Panc1 (cell line): ENCODE measurements at places on chromosomes 12 and 14.

DNA sequence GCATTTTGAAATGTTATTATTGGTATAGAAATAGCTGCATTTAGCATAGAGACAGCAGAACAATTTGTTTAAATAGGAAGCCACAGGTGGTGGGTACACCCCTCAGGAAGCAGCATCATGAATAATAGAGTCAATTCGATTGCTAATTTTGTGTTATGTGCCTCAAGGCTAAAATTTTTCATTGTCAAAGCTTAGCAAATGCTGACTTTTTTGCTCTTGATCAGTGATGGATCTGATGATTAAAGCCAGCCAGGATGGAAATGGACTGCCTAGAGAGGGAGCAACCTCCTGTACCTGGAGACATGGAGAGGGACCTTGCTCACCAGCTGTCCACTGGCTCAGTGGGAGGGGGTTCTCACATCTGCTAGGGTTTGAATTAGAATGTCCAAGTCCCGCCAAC lies 4.5 kb upstream of the KRT8 start:
- no peak for DNase-seq

DNA sequence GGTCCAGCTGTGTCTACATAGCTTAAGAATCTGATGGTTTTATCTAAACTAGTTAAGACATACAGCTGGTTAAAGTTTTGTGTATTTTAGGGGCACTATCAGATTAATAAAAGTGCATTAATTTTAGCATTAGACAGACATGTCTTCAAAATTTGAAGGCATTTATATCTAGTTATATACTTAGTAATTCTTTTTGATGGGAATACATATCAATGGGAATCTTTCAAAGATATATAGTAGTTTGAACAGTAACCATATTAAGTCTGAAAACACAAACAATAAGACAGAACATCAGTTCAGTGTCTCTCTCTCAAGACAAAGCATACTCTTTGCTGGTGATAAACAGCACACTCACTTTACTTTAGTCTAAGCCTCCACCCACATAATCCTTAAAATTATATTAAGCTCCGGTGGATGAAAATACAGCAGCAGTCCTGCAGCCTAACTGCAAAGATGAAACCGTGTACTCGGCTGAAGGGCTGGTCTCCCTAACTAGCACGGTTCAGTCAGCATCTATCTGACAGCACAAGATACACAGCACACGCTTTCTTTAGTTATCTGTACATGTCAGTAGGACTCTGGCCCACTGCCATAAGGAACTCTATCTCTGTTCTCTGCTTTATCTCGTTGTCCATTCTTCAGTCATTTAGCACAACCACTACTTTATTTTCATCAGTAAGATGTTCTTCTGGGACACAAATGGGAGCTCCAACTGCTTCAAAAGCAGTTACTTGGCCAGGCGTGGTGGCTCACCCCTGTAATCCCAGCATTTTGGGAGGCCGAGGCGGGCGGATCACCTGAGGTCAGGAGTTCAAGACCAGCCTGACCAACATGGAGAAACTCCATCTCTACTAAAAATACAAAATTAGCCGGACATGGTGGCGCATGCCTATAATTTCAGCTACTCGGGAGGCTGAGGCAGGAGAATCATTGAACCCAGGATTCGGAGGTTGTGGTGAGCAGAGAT lies 80.5 kb downstream of the MED13L start:
- DNase-seq: no peak

DNA sequence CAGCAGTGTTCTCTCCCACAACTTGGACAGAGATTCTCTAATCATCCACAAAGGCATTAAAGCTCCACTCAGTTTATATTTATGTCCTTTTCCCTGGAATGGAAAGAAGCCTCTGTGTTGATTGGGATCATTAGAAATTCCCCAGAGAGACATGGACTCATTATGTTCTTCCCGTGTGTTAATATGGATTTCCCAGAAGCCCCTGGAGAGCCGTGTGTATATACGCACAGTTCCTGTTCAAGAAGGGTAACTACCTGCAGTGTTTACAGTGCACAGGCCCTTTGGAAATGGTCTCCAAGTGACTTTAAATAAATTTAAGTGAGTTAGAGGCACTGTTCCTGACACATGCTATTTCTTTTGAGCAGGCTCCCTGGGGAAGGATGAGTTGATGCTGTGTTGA lies 428.0 kb upstream of the TMTC1 start:
- DNase-seq: no peak

GRCh38 chr12:5485454-5485853 lies 53.5 kb downstream of the NTF3 start:
- DNase-seq: no peak

DNA sequence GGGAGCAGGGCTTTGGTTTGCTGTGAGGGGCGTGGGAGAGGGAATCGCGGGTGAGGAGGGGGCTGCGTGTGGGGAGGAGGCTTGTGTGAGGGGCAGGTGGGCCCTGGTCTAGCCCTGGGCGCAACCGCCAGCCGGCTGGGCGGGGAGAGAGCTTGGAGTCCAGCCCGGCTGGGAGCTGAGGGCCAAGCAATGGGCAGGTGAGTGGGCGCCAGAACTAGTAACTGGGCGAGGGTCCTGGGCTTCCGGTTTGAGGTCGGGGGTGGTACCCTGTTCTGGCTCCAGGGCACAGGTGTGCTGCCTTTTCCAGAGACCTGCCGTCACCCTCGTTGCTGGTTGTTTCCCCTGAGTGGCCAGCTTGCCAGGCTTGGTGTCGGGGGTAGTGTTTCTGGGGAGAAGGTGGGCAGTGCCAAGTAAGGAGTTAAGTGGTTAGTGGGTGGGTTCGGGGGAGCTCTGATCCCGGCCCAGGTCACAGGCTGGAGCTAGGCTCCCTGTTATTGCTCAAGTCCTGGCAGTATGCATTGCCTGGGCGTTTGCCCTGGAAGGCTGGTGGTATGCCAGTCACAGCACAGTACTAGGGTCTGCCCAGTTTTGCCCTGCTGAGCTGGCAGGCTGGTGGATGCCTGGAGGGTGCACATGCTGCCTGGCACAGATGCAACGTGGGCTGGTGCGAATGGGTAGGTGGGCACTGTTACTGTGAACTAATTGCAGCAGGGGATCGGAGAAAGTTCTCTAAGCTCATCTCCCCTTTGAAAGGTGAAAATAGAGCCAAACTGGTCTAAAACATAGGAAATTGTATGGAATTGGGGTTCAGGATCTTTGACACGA lies 683 bp downstream of the CIPC start:
- DNase-seq: no peak

- no peak for DNase-seq
Measured at GRCh38 chr12:72828662-72829324, 556.6 kb downstream of the TRHDE start.

GRCh38 chr14:73239393-73240241 lies 2.3 kb downstream of the PAPLN start:
- no peak for DNase-seq

- DNase-seq: no peak
Measured at GRCh38 chr12:20805921-20806320, 4.6 kb upstream of the SLCO1B3 start.

GRCh38 chr14:21923820-21924219 lies 250.2 kb upstream of the OR4E1 start:
- DNase-seq: no peak
